Ureter (tissue), 1 donor: ENCODE measurements at places on chromosomes 3 and 15.
A peak's percentile ranks its signal among the peaks of the same experiment; 100 is the strongest.

DNA sequence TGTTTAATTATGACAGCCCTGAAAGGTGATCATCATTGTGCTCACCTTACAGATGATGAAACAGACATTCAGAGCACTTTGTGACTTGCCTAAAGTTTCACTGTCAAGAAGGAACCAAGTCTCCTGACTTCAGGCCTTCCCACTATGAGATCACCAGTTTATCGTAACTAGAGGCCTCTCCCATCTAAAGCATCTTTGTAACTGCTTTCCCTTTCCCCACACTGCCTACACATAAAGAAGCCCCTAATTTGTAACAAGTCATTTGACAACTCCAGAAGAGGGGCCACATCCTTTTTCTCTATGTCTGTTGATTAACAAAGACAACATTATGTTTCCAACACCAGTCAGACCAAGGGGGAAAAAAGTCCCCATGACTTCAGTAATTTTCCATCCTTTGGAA lies 1.1 kb downstream of the KLHL6 start:
- DNase-seq: no peak

DNA sequence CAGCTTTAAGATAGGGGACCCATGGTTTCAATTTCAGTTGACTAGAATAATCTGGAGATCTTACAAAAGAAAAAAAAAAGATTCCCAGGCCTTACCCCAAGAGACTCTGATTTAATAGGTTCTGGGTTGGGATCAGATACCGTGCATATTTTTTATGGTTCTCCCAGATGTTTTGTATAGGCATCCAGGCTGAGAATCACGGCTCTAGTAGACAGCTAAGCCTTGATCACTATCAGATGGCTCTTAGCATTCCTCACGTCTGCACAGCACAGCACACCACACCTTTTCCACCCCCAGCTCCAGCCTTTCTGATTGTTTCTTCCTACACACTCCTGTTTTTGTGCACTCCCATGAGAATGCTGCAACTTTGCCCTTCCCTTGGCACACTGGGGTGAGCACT lies 40.8 kb downstream of the TMEM45A start:
- DNase-seq: no peak

- DNase-seq: no peak
Observed at GRCh38 chr15:87947560-87947959, 309.0 kb downstream of the NTRK3 start.

DNA sequence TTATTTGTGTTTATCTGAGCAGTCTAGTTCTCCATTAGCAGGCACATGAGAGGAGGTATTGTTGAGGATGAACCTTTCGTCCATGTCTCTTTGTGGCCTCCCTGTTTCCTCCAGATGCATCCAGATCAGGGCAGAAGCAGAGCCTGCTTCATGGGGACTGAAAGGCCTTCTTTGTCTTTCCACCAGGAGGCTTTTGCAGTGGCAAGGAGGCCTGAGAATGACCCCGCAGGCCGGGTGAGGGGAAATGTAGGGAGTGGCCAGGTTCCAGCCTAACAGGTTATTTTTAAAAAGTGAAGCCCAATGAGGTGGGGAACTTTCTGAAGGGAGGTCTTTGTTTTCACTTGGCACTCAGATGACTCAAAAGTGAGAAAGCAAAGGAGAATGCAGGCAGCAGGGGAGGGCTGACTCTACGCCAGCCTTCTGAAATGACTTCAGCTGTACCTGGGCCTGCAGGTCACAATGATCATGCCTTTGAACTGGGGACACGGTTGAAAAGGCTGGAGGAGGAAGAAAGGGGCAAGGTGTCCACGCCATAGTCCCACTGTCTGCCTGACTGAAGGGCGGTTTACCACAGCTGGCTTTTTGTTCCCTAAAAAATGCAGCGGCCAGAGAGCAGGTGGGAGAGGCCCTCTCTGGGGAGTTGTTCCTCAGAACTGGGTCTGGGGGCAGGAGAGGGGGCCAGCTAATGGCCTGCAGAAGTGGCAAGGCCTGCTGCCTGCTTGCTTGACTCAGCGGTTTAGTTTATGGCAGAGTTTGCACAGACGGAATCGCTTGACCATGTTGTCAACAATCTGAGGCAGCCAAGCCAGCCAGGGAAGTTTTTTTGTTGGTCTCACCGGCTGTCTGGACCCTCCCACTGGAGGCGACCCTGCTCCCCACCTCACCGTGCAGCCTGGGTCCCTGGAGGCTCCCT lies 28.7 kb downstream of the CMTM7 start:
- peak; percentile 69 for DNase-seq

DNA sequence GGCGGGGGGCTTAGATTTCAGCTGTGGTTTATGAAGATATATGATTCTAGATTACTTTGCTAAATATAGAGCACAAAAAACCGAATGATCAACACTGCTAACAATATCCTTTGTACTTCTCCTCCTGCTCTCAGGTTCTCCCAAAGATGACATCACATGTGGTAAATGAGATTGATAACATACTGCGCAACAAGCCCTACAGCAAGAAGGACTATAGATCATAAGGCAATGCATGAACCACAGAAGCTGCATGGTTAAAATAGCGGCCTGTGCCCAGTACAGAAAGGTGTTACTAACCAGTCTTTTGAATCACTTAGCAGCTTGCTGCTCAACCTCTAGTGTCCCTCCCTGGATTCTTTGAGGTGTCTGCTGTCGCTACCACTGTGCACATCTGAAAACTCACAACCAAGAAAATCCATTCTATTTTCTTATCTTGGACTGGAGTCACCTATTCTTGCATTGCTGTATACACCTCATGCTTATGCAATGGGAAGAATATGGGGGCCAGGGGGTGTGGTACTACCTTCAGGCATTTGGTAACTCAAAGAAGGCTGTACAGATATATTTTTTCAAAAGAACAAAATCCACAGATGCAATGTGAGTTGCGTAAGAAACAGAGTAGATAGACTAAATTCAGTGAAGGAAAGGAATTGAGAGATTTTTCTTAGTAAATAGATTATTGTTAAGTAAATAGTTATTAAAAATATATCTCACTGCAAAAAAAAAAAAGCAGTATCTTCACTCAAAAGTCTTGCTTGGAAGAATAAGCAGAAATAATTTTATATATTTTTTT lies 18.2 kb downstream of the SSR3 start:
- no peak for DNase-seq

- no peak for DNase-seq
Observed at GRCh38 chr3:141514382-141514781, 27.6 kb downstream of the RASA2 start.

DNA sequence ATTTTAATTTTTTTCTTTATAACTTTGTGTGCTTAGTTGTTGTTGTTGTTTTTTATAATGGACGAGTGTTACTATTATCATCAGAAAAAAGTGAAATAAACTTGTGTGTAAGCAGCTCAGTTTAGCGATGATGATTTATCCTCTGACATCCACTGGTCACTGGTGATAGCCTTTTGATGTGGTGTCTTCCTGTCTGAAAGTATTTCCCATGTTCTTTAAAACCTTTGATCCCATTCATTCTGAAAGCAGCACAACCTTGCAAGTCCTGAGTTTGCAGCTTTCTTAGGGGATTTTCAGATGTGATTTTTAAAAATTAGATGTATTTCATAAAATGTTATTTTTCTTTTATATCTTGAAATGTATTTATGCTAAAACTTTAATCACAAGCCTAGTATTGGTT lies 85.9 kb upstream of the ZPLD1 start:
- DNase-seq: no peak

DNA sequence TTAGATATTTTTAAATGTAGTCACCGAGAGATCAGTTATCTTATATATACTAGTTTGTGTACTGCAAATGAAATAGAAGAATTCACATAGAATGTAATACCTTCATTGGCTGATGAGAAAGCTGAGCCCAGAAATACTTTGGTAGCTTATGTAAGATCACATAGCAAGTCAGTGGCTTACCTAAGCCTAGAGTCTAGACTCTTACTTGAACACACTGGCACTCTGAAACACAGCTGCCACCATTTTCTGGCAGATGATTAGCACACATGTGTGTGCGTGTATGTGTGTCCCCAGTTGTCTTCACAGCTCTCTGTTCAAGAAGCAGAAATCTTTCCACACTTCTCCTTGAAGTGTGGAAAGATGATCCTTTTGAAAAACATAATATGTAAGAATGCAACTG lies 124.3 kb downstream of the NEO1 start:
- no peak for DNase-seq

GRCh38 chr3:189262746-189263145 lies 91.0 kb downstream of the TPRG1 start:
- DNase-seq: no peak

DNA sequence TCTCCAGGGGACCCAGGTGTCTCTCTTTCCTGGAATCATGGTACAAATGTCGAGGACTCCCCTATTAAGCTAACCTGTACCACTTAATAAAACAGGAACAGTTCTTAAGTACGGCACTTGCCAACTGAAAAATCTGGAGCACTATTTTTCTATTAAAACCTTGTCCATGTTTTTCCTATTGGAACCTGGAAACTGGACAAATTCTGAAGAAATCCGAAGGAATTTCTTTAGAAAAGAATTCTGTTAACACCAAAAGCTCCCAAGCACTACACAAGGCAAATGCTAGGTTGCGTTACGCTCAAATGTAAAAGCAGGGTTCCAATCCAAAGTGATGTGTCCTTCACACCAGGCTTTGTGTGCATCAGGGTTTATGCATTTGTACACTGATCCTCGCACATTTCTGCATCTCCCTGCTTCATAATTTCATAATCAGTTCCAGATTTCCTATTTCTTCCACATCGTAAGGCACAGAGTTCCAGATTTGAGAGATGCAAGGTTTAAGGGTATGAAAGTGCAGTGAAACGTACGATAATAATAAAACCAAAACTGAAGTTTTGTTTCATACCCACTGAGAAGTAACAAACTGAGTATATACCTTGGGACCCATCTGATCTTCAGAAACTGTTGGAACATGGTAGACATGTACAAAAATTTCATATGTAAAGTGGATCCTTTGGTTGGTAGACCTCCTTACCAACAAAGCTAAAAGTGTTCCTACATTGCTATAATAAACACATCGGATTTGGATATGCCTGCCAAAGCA lies 132.1 kb upstream of the WNT5A start:
- no peak for DNase-seq
